Suppressor macrophage (primary cell): ENCODE measurements at places on chromosomes 4 and X.
A peak's percentile ranks its signal among the peaks of the same experiment; 100 is the strongest.

DNA sequence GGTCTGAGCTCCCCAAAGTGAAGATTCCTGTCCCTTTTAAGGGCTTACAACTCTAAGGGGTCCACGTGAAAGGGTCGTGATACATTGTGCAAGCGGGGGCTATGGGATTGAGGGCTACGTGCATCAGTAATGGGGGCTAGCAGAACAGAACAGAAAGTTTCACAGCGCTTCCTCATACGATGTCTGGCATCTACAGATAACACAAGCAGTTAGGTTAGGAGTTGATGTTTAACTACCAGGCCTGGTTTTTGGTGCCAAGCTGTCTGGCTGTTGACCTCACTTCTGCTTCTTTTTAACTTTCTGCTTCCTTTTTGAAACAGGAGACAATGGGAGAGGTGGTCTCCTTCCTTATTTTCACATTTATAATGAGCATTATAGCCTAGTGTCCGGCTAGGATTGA, 368.6 kb upstream of the CXorf51A start:
- DNase-seq = no peak

DNA sequence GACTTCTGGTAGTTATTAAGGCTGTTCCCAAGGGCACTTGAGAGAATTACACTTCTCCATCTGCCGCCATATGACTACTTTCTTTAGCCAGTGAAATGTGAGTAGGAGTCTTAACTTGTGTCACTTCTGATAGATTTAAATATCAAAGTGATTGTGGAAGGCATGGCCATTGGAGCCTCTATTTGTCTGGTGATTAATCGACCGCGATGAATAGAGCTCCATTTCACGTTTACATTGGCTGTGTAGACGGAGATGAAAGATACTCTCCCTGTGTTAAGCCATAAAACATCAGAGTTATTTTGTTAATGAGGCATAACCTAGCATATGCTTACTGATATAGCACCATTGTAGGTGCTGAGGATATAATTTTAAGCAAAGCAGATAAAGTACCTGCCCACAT, 852.4 kb downstream of the CCSER1 start:
- no peak for DNase-seq

DNA sequence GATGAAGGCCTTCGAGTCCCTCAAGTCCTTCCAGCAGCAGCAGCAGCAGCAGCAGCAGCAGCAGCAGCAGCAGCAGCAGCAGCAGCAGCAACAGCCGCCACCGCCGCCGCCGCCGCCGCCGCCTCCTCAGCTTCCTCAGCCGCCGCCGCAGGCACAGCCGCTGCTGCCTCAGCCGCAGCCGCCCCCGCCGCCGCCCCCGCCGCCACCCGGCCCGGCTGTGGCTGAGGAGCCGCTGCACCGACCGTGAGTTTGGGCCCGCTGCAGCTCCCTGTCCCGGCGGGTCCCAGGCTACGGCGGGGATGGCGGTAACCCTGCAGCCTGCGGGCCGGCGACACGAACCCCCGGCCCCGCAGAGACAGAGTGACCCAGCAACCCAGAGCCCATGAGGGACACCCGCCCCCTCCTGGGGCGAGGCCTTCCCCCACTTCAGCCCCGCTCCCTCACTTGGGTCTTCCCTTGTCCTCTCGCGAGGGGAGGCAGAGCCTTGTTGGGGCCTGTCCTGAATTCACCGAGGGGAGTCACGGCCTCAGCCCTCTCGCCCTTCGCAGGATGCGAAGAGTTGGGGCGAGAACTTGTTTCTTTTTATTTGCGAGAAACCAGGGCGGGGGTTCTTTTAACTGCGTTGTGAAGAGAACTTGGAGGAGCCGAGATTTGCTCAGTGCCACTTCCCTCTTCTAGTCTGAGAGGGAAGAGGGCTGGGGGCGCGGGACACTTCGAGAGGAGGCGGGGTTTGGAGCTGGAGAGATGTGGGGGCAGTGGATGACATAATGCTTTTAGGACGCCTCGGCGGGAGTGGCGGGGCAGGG, 568 bp downstream of the HTT start:
- DNase-seq = peak; percentile 94

GRCh38 chr4:68434277-68434676, 13.0 kb upstream of the TMPRSS11E start:
- no peak for DNase-seq

GRCh38 chr4:114250439-114250891, 271.0 kb upstream of the ARSJ start:
- DNase-seq = no peak

- no peak for DNase-seq
Observed at GRCh38 chr4:128802680-128803628, 6.5 kb upstream of the JADE1 start.

- no peak for DNase-seq
Observed at GRCh38 chr4:81712714-81713113, 241.0 kb upstream of the RASGEF1B start.

DNA sequence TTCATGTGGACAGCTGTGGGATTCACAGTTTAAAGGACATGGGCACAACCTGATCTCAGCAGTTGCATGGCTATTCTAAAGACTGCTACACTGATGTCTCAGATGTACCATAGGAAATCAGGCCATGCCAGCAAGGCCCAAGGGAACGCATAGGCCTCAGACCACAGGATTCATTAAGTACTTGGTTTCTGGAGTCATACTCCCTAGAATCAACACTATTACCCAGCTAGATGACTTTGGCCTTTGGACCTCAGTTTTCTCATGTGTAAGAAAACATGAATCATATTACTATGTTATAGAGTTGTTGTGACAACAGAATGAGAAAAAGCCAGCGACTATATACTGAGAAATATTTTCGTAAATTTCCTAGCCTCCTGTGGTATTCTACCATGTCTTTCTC, 67.9 kb downstream of the NHS start:
- DNase-seq = no peak

DNA sequence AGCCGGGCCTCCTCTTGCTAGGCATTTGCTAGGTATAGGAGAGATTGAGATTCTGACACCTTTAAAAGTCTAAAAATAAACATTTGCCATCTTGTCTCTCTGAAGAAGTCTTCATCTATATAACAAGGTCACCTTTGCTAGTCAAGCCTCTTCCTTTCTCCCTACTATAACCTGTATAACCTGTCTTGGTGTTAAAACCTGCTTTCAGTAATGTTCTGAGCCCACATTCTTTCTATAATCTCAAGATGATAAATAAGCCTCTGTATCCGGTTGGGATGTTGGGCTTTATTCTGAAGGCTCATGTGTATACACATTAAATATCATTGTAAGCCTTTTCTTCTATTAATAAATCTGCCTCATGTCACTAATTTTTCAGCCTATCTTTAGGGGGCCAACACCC, 10.2 kb downstream of the ASIC5 start:
- DNase-seq = no peak

DNA sequence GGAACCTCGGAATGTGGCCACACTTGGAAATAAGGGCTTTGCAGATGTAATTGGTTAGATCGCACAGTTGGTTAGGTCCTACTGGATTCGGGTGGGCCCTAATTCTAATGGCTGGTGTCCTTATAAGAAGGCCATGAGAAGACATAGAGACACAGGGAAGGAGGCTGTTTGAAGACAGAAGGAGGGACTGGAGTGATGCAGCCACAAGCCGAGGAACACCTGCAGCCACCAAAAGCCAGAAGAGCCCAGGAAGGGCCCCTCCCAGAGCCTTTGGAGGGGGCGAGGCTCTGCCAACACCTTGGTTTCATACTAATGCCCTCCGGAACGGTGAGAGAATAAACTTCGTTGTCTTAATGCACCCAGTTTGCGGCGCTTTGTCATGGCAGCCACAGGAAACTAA, 47.0 kb downstream of the EVC start:
- DNase-seq = no peak

DNA sequence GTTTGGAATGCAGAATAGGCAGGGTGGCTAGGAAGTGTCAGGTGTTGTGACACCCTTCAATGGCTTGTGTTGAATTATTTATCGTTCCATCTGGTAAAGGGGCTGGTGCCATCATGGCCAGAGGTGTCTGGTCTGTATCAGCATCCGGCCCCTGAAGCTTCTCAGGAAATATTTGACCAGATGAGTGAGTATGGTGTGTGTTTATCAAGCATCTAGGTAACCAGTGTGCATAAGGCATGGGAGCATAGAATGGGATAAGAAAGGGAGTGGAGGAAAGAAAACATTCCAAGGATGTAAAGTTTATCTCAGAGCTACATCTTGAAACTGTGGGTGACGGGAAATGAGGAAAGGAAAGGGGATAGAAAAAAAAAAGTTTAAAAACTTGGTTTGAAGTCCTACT, 109.4 kb downstream of the KLHL4 start:
- no peak for DNase-seq

- no peak for DNase-seq
Observed at GRCh38 chr4:25253071-25253445, 19.2 kb downstream of the PI4K2B start.

GRCh38 chr4:24032371-24032989, 142.6 kb upstream of the PPARGC1A start:
- DNase-seq = peak; percentile 35

- DNase-seq = no peak
Observed at GRCh38 chrX:153827903-153828302, 2.4 kb downstream of the PDZD4 start.

DNA sequence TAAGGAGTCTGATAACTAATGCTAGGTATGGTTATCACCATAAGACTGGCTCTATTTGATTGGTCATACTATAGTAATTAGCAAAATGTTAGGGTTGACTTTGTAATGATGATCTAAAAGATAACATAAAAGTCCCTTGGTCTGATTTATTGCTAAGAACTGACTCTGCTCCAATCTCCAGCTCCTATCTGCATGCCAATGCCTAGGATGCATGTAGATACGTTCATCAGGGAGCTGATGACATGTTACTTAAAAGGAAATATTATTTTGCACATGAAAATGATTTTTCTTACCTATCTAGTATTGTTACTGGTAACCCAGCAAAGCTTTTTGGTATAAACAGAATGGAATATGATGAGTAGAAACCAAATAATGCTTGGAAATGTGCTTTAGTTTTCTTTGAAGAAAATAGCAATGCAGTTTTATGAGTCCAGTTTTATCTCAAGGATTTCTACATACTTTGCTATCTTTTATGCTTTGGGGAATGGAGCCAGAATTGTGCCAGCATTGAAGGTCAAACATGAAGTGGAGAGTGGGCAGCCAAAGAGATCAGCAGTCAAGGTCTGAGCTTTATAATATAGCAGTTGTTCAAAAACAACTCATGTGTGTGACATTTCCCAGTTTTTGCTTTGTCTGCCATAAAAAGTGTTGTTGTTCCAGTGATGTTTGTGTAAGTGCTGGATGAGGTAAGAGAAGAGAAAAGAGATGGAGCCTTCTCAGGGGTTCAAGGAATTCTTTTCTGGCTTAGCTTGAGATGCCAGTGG, 121.0 kb downstream of the ARHGAP24 start:
- DNase-seq = no peak

- no peak for DNase-seq
Observed at GRCh38 chr4:17168571-17168970, 270.1 kb upstream of the LDB2 start.

DNA sequence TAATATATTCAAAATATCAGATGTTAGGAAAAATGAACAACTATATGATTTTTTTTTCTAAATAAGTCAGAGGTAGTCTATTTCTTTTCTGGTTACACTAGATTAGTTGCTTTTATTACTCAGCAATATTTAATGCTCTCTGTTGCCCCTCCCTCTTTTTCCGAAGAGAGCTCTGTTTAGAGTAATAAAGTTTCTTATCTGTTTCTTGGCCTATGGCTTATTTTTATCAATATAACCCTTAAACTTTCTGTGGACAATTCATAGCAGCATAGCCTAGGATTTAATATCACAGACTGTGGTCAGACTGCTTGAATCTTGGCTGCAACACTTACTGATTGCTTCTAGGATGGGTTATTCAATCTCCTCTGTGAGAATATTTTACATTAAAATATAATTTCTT, 2315.4 kb upstream of the AGA start:
- no peak for DNase-seq

- DNase-seq = no peak
Observed at GRCh38 chr4:156820931-156821330, 150.7 kb downstream of the PDGFC start.

DNA sequence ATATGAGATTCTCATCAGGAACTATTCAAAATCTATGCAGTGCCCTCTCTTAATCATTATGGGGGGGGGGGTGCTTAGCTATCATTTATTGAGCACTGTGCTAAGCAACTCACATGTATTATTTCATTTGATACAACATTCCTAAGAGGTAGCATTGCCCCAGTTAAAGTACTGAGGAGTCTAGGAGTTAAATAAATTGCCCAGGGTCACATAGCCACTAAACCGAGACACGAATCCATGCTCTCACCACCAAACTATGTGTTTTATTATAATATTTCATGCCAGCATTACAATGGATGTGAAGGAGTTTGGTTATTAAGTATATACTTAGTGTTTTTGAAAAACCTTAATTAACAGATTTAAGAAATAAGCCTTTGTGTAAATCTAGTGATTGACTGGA, 131.4 kb downstream of the CBR4 start:
- DNase-seq = no peak

GRCh38 chr4:173211222-173211621, 42.6 kb downstream of the GALNT7 start:
- no peak for DNase-seq

GRCh38 chrX:153401133-153401764, at the start of gene PNMA6E:
PNMA6E (minus strand) TSS chrX:153401350; CDS start chrX:153398849, 2,501 bp downstream.
- no peak for DNase-seq

DNA sequence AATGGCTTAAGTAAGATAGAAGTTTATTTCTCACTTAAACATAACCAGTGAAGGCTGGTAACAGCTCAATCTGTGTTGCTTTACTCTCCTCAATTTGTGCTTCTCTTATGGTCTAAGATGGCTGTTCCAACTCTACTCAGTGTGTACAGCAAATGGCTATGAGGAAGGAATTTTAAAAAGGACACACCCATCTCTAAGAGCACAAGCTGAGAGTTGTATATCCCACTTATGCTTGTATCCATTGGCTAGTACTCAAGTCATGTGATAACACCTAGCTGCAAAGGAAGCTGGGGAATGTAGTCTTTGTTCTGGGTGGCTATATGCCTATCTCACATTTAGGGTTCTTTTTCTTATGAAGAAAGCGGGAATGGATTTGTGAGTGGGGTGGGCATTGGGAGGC, 63.3 kb downstream of the GPAT3 start:
- DNase-seq = peak; percentile 50

DNA sequence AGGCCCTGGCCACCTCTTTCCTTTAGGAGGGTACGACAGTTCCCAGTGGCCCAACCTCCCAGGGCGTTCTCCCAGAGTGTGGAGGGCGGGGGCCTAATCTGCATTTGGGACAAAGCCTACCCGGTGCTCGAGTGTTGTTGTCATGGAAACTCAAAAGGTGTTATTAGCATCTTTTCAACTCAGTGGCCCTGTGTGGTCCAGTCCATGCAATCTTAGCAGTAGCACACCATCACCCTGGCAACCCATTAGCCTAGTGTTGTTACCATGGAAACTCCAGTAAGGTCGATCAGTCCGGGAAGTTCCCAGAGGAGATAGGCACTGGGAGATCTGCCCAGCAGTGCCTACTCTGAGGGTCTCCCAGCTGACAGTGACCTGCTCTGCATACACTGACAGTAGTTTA, 20.2 kb downstream of the APLN start:
- DNase-seq = no peak

DNA sequence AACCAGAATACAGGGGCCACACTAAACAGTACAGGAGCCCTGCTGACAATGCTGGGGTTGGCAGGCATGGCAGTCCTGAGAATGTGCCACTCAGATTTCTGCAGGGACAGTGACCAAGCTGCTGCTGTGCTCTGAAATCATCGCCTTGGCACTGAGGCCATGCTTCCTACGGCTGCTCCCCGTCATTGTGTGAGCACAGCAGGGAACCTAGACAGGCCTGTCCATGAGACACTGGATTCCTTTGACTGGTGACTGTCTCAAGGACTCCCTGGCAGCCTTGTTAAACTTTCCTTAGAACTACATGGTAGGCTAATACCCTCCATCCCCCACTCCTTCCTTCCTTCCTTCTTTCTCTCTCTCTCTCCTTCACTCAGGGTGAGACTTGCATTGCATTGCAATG, 111.4 kb downstream of the LUZP4 start:
- no peak for DNase-seq
